Kasumi-1 (cell line): ENCODE measurements at places on chromosomes 7 and 10.

- no peak for DNase-seq
Observed at GRCh38 chr7:33745934-33746333, 159.4 kb upstream of the BMPER start.

DNA sequence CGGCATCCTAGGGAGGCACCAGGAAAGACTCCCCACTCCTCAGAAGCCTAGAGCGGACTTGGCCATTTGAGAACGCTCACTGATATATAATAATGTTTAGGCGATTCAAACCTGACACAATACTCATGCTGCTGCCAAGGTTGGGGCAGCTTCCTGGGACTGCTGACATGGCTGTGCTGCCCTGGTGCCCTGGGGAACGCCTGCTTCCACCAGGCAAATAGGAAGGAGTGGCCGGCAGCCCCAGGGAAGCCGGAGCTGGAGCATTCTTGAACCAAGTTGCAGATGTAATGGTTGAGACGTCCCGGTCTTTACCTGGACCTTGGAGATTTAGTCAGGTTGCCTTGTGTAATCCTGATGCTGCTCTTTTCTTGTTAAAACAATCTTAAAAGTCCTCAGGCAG is 8.8 kb downstream of the GDF10 start:
- DNase-seq = no peak

GRCh38 chr7:131075406-131075805 is 252.3 kb upstream of the MKLN1 start:
- peak; percentile 22 for DNase-seq

DNA sequence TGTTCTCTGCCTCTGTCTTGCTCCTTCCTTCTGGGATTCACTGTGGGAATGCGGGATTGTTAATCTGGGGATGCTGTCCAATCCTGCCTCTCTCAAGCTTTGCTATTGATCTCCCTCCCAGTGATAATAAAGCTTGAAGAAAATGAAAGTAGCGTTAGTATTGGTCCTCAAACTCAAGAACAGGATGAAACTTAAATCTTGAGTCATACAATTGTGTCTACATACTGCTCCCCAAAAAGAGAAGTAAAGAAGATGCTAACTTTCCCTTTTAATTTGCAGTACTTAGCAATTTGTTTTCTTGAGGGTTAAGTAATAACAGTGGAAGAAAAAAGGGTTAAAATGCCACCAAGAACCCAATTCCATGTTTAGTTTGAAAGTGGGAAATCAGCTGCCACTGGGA is 13.6 kb downstream of the CFTR start:
- no peak for DNase-seq

DNA sequence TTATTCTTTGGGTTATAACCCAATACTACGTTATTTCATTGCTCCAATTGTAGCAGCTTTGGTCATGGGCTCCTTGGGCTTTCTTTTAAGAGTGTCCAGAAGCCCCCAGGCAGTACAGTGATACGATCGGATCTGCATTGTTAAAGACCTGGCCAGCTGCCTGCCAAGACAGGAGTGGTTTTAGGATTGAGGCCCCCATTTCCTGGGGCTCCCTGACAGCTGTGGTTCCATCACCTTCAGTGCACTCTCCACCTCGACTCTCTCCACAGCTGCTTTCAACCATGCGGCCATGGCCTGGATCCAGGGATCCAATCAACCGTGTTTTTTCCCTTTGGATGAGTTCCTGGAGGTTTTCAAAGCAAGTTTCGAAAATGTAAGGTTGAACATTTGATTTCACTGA is 123.4 kb upstream of the BTBD16 start:
- no peak for DNase-seq

- DNase-seq = peak; percentile 26
Observed at GRCh38 chr7:27172315-27172774, 1.8 kb downstream of the HOXA10 start.

GRCh38 chr7:130296221-130296951 is 3.4 kb downstream of the CPA4 start:
- no peak for DNase-seq

DNA sequence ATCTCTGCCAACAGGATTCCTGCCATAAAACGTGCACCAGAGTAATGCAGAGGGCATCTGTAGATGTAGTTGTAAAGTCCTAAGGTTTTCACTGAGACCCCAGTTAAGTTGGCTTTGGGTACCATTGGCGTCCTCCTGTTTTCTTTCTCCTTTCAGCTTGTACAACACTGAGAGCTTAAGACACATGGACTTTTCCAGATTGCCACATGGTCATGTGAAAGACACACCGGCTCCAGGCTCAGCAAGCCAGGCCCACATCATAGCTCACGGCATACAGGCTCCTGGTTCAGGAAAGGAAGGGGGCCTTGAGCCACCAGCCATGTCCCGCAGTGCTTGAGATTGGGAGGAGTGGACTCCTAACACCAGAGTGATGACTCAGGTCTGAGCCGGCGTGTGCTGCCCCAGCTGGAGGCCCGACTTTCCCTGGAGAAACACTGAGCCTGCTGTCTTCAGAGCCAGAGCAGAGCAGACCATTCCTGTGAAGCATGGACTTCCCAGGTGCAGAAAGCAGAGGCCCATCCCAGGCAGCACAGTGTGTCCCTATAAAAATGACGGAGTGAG is 252.7 kb downstream of the PRPF18 start:
- DNase-seq = no peak

DNA sequence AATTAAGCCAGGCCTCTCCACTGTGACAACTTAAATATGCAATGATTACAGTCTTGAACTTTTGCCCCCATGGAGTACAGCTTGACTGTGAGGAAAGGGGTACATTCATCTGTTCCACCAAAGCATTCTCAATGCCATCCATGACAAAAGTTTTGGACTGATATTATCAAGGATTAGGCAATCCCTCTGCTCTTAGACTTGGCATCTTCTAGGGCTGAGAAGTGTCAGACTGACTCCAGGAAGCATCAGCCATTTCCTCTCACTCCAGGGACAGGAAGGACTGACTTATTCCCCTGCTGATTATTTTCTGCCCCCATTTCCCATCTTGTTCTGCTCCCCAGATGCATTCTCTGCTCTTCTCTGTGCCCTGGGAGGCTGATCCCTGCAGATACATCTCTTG is 69.7 kb downstream of the ZNF365 start:
- peak; percentile 47 for DNase-seq

DNA sequence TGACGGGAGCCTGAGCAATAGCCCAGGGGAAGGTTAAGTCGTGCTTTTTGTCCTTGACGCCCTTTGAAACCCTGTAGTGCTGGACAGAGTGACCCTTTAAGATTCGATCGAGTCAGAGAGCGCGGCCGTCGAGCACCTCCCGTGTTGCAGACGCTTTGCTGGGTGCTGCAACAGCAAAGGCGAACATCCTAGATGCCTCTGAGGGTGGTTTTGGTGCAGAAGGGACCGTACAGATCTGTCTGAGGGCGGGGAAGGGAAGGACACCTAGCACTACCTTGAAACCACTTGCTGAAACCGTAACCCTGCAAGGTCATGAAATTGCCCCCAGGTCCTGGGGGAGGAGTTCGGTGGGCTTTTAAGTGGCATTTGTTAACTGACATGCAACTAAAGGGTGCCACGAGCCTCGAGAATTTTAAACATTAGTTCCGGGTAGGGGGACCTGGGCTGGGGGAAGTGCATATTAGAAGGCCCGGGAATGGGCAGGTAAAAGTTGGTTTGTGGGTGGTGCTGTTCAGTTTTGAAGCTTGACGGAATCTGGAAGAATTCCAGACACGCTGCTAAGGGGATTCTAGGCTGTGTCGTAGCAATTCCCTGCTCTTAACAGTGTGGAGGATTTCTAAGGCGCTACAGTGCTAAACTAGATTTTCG is 786 bp downstream of the ATP5F1C start:
- DNase-seq = no peak

GRCh38 chr10:133039803-133040165 is 47.9 kb upstream of the ADGRA1 start:
- no peak for DNase-seq

GRCh38 chr7:31096198-31096876 is 44.2 kb downstream of the ADCYAP1R1 start:
- no peak for DNase-seq

DNA sequence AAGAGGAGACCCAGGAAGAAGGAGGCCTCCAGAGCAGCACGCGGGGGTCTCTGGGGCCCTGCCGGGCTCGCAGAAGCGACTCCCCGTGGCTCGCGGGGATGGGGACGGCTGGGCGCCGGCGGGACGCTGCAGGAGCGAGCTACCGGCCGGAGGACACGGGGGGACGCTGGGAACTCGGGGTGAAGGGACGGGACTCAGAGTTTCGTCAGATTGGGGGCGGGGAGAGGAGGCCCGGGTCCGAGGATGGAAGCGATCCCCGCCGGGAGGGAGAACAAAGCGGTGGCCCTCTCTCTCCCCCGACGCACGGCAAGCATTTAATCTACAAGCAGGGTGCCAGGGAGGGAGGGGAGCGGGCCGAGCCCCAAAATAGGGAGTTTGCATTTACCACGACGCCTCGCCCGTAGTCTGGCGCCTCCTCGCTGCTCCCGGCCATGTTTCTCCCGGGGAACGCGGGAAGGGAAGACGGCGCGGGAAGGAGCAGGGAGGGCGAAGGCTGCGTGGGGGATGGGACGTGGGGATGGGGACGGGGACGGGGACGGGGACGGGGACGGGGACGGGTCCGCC is at the start of gene PRTFDC1:
Gene PRTFDC1, minus strand, starts transcription at position 464 of the 564 bp plus-strand sequence. Its CDS starts 31 bp downstream, at position 433.
- peak; percentile 24 for DNase-seq

DNA sequence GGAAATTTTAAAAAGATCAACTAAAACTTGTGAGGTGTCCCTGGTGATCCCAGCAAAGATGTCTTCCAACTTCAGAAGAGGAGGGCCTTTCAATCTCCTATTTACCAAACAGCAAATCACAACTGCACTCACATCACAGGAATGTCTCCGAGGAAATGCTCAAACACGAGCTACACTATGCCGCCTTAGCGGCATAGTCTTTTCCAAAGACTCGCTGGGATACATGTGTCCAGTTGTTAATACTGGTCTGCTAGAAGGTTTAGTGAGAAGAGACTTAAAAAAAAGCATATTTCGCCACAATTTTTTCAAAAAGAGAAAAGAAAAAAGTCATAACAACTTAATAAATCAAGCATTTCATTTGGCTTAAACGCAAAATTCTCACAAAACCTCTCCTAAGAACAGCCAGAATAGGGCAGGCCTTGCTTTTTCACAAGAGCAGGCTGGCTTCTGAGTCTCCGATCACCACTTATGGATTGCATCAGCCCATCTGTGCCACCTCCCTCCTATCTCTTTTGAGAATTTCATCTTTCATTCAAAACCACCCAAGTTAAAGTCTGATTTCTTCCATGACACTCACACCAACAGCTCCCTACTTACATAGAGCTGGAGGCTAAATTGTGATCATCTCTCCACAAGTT is 66.1 kb downstream of the GNA12 start:
- DNase-seq = no peak

- no peak for DNase-seq
Observed at GRCh38 chr7:22234227-22234626, 122.7 kb downstream of the RAPGEF5 start.
